ENCODE measurements at places on chromosomes 6 and 20.

DNA sequence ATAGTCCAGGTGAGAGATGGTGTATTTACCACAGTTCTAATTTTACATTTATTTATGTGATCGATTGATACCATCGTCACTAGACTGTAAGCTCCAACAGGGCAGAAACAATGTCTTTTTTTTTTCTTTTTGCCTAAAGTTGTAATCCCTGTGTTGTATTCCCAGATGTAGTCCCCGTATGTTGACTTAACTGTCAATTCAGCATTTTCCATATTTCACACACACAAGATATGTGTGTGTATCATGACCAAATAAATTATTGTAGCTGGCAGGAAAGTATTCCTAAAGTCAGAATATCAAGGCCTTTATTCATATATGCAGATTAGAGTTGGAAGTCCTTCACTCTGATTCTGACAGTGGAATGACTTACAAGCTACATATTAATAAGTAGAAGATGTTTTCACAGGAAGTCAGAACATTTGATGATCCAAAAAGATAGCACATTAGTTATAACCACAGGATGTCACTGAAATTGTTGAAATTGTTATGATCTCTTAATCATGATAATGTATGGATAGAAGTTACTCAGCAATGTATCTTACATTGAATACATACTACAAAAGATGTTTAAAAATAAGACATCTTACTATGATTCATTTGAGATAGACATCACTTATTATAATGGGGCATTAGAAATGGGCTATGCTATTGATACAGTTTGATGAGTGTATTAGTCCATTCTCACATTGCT is 10.6 kb downstream of the RNF182 start:
- DNase-seq: no peak

DNA sequence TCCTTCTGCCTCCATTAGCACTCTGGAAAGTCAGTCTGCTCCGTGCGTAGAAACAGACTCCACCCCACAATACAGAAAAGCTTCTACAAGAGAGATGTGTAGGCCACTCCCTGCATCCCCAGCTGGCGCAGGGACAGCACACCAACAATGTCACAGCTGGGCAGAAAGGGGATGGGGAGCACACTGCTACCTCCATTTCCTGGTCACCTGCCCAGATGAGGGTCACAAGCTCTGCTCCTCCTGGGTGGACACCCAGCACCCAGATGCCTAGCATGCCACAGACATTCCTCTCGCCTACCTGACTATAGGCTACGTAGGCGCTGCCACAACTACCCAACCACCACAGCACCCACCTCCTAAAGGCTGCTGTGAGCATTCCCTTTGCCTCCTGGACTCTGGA is 12.2 kb downstream of the BEND3 start:
- no peak for DNase-seq

DNA sequence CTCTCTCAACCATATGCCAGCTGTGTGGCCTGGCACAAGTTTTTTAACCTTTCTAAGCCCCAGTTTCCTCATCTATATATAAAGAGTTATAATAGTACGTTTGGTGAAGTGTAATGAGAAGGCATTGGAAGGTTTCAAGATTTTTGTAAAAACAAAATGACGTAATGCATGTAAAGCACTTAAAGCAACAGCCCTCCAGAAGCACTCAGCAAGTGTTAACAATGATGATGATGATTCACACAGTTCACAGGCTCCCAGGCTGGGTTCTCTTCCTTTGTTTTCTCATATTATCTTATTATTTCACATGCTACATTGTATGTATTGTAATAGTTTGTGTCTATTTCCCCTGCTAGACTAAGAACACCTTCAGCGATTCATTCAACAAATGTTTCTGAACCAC is 6.2 kb downstream of the CEP250 start:
- DNase-seq: peak; percentile 40

GRCh38 chr6:136612666-136613389 is 62.6 kb upstream of the MAP7 start:
- no peak for DNase-seq

DNA sequence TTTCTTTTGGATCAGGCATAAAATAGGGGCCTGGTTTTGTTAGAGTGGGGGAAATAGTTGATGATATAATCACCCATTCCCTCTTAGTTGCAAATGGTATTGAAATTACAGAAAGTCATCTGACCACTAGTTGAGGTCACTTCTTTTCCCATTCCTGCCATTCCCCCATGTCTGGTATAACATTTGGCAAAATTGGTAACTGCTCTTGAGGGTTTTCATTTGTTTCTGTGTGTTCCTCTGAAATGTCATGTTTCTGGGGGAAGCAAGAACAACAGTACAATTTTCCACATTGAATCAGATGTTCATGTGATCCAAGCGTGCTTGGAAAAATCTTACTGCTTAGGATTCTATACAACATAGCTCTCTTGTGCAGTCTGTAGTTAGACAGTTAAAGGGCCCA is 7.3 kb downstream of the AIG1 start:
- DNase-seq: no peak

DNA sequence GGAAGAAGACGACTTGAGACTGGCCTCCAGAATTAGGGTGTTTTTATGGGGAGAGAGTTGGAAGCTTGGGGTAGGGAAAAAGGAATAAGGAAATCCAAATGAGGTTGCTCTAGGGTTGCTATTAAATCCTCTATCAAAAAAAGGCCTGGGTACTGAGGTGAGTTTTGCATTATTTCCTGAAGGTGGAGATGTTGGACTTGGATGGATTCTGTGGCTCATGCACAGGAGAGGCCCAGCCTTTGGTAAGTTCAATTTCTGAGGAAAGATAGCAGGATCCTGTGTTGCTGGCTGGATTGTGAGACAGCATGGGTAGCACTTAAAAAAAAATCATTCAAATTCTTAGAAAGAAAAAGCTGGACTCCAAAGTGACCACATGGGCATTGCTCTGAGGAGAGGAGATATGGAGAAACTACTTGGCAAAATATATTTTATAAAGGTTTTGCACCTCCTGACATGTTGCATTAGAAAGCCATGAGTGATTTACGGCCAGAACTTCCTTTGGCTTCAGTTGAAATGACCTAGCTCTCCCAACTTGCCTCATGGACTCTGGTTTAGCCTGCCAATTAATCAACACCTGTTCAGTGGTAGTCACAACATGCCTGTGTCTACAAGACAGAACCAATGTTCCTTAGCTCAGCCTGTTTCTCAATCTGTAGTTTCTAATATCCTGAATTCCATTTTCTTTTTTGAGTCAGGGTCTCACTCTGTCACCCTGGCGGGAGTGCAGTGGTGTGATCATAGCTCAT is 152.1 kb upstream of the RALGAPA2 start:
- DNase-seq: no peak

All from kidney capillary endothelial cell (primary cell).